Activated CD4-positive, alpha-beta T cell treated with anti-CD3 and anti-CD28 coated beads, Interleukin-2, amount 50 U/mL, for 16 hours (primary cell): ENCODE measurements at places on chromosomes 16 and 17.

DNA sequence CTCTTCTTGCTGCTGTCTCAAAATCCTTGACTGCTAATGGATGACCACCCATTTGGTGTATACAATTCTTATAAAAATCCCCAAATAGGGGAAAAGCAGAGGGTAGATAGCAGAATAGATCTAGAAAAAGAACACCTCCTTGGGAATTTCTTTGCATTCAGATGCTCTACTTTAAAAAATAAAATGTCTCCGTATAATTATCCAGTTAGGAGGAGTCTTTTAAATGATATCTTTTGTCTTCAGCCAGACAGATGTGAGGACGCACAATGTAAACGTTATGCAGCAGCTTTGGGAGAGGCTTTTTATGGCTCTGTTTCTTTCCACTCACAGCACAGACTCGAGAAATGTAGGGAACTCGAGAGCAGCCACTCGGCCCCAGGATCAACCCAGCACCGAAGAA is 300.2 kb downstream of the IRF8 start:
- no peak for DNase-seq

DNA sequence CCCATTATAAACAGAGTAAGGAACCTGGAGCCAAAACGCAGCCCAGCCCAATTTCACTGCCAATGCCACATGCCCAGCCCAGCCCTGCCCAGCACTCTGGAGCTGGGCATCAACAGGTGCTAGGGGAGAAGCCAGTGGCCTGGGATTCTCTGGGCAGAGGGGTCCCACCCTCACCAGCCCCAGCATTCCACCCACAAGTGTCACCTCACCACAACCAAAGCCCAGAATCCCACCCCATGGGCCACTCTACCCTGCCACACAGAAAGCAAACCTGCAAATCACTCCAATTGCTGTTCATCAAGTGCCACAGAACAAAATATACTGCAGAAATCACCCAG is 102.5 kb upstream of the CDH5 start:
- DNase-seq: no peak

DNA sequence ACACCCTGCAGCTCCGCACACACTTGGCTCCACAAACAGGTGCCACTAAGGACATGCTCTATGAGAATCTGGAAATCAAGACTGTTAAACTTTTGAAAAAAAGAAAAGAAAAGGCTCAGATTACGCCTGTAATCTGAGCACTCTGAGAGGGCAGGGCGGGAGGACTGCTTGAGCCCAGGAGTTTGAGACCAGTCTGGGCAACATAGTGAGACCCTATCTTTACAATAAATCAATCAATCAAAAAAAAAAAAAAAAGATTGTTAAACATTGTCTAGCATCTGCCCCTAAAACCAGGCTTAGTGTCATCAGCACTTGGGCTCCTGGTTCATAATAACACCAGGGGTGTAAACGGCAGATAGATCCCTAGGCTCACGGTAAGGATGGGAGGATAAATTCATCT is 37.5 kb upstream of the FAAP100 start:
- DNase-seq: no peak

GRCh38 chr17:61863801-61864126 is 436 bp upstream of the BRIP1 start:
- DNase-seq: no peak

DNA sequence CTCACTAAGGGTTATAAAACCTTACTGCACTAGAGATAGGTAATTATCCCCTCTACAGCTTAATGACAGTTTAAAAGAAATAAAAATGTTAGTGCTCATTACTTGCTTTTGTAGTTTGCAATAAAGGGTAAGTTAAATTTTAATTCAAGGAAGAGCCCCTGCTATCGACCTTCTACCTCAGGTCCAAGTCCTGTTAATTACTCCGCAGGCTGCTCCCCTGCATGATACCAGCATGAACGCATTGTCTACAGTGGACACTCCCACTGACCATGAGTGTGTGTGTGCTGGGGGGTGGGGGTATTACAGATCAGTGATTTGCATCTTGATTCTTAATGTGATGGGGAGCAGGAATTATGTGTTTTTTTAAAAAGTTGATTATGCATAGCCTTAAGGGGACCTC is 103.1 kb downstream of the AATF start:
- no peak for DNase-seq

DNA sequence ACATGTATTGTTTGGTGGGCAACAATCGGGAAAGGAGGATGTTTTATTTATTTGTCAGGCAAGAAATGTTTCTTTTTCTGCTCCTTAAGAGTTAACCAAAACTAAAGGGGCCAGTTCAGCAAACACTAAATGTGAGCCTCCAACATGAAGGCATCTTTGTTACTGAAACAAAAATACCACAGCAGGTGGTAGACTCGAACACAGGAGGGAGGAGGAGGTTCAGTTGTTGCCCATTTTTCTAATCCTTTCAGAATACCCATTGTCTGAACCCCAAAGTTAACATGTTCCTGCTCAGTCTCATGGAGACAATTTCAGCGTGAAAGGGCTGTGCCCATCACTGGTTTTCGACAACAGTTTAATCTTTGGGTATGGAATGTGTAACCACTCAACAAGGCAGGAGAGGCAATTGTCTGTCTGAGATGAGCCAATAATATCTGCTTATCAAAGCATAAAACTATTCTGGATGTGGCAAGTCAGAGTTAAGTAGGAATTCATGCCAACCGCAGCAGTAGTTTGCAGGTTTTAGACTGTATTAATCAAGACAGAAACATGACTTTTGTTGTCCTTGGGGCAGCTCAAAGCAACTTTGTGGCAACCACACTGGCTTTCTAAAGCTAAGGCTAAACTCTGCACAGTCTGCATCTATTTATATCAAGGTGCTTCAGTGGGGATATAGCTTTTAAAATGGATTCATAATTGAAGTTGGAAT is 211.7 kb downstream of the FTO start:
- no peak for DNase-seq

GRCh38 chr17:60249290-60249826 is 99.6 kb downstream of the CA4 start:
- no peak for DNase-seq

GRCh38 chr17:58289869-58290268 is 9.1 kb upstream of the MPO start:
- no peak for DNase-seq

DNA sequence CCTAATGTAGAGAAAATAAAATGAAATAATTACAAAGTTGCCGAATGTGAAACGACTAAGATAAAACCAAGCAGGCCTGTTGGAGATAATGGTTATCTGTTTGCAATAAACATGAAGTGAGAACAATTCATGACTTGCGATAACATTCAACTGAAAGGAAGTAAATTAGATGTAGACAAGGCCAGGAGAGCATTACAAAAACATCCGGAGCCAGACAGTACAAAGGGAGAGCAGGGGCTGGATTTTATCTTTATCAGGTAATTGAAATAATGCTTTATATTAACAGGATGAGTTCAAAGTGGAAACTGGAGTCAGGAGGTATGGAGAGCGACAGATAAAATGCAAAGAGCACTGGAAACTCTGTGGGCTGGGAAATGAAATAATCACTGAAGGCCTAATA is 265.6 kb upstream of the GOT2 start:
- DNase-seq: no peak

DNA sequence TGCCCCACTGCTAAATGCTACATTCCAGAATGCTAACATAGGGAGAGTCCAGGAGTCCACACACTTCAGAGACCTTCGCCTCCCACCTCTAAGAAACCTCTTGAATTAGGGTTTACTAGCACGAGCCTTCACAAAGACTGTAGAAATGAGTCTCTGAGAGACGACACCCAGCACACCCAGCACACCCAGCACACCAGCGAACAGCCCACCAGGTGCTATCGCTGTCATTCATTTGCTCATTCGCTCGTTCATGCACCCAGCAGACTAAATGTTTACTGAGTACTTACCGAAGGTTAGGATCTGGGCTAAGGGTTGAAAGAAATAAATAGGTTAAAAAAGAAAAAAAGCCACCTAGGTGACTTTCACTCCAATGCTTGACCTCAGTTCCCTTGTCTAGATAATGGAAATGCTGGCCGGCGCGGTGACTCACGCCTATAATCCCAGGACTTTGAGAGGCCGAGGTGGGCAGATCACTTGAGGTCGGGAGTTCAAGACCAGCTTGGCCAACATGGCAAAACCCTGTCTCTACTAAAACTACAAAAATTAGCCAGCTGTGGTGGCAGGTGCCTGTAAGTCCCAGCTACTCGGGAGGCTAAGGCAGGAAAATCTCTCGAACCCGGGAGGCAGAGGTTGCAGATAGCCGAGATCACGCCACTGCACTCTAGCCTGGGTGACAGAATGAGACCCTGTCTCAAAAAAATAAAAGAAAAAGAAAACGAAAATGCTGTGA is 100.8 kb downstream of the ADCY9 start:
- DNase-seq: no peak

DNA sequence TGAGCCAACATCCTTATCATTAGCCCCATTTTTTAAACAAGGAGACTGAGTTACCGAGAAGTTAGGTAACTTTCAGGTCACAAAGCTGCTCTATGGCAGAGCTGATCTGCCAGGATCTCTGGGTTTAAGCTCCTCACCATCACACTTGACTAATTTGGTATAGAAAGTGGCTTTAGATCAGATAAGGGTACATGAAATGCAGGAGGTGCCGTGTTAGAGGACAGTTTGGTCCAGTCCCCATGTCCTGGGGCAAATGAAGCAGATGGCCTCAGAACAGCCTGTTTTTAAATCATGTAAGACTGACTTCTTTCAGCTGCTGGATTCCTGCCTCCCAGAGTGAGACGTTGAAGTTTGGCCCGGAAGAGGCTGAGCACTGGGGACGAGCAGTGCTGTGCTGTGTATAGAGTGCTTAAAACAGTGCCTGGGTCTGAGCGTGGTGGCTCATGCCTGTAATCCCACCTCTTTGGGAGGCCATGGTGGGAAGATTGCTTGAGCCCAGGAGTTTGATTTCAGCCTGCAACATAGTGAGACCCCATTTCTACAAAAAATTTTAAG is 187.0 kb upstream of the CACNG3 start:
- no peak for DNase-seq

DNA sequence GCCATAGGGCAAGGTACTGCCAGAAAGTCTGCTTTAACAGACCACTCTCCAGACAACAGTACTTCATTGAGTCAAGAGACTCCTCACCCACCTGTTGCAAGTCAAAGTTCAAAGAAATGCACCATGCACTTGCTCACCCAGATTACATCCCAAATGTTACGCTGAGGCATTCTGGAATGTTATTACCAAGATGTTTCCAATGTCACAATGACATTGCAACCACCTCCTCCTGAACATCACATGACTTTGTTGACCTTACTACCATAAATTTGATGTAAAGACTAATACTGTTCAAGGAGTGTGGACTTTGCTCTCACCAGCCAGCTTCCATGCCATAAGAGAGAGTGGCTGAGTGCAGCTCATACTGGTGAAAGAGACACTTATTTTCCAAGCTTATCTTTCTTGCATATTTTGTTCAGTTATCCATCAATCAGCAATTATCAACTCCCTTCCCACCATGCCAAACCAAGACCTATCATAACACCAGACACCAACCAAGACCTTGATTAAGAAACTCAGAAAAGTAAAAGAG is 58.5 kb upstream of the BCAR1 start:
- DNase-seq: no peak

DNA sequence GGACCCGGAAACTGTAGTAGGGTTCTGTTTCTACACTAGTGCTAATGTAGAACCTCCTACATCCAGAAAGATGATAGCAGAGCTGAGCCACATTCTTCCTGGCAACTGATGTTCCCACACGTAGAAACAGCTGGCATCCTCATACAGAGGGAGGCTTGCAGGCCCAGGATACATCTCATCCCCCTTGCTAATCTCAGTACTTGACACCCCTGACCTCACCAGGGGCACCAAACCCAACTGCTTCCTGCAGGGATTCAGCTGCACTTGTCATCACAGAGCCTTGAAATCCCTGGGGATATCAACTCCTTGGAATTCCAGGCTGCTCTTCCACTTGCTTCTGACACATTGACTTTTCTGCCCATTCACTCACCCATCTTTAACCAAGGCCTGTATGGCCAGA is 75.2 kb upstream of the HSBP1 start:
- no peak for DNase-seq

DNA sequence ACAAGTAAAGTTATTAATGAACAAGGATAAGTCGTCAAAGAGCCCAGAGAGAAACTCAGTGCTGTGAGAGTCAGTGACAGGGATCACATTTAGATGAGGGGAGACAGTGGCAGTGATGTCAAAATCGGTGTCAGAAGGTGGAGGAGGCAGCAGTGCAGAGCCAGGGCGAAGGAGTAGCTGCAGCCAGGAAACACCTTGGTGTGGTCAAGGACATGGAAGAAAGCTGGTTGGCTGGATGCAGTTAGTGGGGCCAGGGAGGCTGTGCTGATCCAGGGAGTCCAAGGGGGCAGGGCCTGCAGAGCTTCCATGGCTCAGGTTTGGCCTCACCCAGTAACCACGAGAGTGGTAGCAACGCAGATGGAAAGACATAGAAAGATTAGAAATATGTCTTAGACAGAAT is 50.7 kb upstream of the ADORA2B start:
- DNase-seq: no peak

- no peak for DNase-seq
Observed at GRCh38 chr17:65542610-65543009, 18.8 kb downstream of the AXIN2 start.

- DNase-seq: no peak
Observed at GRCh38 chr16:57102888-57103851, 10.8 kb downstream of the CPNE2 start.

- no peak for DNase-seq
Observed at GRCh38 chr17:27553019-27553511, 77.9 kb upstream of the LGALS9 start.

DNA sequence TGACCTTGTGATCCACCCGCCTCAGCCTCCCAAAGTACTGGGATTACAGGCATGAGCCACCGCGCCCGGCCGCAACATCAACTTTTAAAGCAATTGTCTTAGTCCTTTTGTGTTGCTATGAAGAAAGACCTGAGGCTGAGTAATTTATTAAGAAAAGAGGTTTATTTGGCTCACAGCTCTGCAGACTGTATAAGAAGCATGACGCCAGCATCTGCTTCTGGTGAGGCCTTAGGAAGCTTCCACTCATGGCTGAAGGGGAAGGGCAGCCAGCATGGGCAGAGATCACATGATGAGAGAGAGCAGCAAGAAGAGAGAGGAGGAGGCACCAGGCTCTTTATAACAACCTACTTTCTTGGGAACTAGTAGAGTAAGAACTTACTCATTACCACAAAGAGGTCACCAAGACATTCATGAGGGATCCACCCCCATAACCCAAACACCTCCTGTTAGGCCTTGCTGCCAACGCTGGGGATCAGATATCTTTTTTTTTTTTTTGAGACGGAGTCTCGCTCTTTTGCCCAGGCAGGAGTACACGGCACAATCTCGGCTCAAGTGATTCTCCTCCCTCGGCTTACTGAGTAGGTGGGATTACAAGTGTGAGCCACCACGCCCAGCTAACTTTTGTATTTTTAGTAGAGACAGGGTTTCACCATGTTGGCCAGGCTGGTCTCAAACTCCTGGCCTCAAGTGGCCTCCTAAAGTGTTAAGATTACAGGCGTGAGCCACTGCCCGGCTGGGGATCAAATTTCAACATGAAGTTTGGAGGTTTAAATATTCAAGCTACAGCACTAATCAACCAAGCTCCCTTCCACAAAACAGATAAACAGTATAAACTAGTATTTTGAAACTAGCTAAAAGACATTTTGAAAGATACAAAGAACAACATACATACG is 21.4 kb upstream of the GPT2 start:
- no peak for DNase-seq

GRCh38 chr17:47800686-47801085 is 20.9 kb downstream of the OSBPL7 start:
- no peak for DNase-seq
